ENCODE measurements at places on chromosomes 12 and 14. TPM values are rescaled to one million over a fixed set of nuclear protein-coding genes. Genes with fewer than 3 reads are reported as not detected.

DNA sequence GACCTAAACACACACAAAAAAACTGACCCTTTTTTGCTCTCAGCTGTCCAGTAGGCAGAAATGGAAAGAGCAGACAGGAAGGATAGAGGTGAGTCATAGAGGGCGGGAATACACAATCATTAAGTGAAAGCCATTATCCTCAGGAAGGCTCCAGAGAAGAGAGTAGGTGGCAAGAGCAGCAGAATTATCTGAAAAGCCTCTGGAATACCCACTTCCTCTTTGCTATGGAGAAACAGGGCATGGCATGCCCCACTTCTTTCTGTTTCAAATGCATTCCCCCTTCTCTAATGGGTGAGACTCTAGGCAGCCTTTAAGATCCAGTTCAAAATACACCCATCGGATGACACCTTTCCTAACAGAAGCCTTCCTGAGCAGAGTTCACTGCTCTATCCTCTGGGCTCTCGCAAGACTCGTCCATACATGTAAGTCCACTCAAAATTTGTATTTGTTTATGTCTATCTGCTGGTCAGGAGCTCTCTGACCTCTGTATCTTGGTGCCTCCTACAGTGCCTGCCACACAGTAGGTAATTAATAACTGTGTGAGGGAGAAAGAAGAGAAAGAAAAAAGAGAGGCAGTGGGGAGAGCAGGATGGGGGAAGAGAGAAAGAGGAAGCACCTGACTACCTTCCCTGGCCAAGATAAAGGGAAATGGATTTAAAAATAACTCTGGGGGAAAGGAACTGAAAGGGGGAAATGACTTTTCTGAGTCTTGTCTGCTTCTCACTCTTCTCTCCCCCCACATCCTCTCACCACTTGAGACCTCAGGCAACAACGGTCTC is 8.5 kb downstream of the KLHL33 start:
- peak; percentile 92 for DNase-seq

DNA sequence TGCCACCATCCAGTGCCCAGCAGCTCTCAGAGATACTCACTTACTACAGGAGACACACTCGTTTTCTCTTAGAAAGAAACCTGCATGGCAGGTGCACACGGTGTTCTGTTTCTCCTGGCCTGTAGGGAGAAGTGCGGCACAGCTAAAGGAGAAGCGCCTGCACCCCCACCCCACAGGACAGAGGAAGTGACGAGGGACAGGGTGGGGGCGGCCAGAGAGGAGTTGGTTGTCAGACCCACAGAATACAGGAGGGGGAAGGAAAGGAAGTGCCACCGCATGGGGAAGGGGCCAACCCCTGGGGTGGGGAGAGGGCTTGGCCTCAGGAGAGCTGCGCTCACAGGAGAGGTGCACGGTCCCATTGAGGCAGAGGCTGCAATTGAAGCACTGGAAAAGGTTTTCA is 8.8 kb downstream of the TNFRSF1A start:
- DNase-seq, result no peak

- DNase-seq, result peak; percentile 81
Measured at GRCh38 chr12:102300824-102301461, 103.3 kb upstream of the PMCH start.

- DNase-seq, result no peak
Measured at GRCh38 chr14:101027291-101027690, 123.8 kb upstream of the RTL1 start.

DNA sequence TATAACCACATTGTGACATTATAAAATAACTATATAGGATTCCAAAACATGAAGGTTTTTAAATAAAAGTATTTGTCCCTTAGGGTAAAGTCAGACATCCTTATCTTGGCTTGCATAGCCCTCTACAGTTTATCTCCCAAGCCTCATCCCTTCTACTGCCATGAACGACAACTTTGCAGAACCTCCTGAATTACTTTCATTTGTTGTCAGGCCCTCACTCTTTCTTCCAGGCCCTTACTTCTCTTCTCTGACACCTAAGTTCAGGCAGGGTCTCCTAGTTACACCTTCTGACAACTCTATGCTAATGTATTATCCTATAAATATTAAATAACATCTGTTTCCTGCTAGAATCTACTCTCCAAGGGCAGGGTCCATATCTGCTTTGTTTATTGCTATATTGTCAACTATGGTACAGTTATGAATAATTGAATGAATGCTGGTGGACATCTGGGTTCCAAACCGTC is 115.7 kb upstream of the MDM1 start:
- DNase-seq, result no peak

GRCh38 chr12:16148938-16149337 is 128.5 kb downstream of the SLC15A5 start:
- no peak for DNase-seq

DNA sequence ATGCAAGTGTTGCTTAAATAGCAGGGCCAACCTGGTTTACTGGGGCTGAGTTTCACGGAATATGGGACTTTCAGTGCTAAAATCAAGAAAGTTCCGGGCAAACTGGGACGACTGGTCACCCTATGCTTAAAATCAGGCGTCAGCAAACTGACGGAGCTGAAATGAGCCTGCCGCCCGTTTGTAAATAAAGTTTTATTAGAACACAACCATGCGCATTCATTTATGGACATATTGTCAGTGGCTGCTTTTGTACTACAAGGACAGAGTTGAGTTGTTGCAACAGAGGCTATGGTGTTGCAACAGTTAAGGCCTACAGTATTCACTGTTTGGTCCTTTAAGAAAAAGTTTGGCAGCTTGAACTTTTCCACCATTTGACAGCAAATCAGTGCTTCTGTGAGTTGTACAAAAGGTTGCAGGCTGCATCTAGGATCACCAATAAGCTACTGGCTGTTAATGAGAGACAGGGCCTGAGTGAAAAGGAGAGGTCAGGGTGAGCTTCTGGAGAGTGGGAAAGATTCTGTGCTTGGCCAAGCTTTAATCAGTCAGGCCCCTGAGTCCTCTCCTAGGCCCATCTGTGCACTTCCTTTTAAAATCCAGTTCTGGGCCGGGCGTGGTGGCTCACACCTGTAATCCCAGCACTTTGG is 13.3 kb downstream of the SELPLG start:
- no peak for DNase-seq

DNA sequence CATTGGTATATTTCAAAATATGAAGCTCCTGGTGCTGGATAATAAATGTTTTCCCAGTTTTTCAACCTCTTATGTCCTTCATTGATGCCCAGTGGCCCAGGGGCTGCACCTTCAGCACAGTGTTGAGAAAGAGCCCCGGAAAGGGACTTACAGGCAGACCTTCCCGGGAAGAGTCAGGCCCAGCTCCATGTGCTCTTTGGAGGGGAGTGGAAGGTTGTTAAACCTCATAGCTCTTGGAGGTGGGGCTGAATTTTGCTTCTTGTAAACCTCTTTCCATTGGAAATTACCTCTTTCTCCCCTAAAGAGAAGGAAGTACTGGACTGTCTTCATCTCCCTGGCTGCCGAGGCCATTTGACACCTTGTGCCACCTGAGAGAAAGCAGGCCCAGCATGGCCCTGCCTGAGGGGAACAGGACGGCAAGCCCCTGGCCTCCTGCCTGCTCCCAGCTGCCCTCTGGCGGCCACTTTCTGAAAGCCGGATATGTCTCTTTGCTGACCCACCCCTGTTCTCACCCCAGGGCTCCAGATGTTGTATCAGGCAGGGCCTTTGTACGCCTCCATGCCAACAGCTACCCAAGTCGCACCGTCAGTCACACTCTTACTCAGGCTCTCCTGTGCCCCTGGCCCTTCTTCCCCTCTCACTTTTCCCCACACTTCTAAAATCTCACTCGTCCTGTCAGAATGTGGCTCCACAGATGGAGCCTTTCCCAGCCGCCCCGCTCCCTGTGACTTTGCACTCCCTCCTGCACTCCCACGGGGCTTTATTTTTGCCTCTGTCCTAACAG is 43.0 kb downstream of the EVL start:
- peak; percentile 94 for DNase-seq

GRCh38 chr12:95999484-95999883 is 3.3 kb upstream of the HAL start:
- no peak for DNase-seq

DNA sequence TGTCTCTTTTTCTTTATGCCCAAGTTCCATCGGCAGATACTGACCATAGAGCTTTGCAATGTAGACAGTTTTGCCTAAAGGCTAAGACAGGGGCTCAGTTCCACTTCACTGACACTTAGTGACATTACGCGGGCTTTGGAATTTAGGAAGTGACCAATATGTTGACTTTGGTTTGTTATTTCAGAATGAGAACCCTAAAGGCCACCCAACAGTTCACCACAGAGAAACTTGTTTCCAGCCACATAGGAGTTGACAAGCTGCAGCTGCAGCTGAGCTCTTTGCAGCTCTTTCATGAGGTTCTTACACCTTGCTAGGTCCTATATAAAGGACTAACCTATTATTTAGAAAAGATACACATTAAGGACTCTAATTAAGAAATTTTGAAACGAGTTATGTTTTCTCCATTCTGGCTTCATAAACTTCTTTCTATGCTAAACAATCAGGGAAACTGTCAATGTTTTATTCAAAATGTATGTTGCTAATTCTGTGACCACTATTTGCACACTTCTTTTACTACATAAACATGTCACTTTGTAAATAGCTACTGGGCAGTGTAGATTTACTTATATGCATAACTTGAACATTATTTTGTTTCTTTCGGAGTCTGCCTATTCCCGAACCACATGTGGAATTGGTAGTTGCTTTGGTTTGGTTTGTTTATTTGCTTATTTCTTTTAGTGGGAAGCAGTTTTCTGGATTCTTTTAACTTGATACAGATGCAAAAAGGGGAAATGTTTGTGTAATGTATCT is 18.5 kb upstream of the KLRD1 start:
- no peak for DNase-seq

DNA sequence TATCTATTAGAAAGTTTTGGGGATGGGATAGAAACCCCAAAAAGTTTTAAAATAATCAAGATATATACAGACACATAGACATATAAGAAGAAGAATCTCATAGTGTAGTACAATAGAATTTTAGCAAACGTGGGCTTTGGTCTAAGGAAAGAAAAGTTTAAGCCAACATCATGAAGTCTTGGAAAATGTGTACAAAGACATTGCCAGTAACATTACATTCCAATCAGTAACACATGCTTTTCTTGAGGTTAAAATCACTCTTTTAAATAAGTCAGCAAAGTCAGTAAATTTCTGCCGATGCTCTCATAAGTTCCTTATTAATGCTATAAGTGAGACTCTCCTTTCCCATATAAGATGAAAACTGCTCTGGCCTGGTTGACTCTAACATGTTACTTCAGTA is 201.1 kb upstream of the LRIG3 start:
- no peak for DNase-seq

- DNase-seq, result no peak
Measured at GRCh38 chr12:116513944-116514343, 45.2 kb upstream of the MAP1LC3B2 start.

DNA sequence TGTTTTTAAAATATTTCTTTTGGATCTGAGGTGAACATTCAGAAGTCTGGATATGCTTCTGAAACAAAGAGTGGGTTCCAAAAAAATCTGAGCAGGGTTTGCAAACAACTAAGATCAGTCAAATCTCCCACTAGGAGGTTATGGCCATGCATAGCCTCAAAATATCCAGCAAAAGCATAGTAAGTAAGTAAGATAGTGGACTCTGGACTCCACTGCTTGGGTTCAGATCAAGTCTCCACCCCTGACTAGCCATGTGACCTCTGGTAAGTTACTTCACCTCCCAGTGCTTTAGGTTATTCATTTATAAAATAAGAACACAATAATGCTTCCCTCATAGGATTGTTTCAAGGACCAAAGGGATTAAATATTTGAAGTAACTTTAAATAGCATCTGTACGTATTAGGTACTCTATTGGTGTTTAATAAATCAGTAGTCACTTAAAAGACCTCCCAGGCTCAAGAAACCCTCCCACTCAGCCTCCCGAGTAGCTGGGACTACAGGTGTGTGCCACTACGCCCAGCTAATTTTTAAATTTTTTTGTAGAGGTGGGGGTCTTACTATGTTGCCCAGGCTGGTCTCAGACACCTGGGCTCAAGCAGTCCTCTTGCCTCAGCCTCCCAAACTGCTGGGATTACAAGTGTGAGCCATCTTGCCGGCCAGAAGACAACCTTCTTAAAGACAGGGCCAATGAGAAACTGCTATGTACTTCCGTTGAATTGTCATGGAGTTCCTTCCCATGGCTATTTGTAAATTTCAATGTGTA is 95.7 kb upstream of the SOX5 start:
- DNase-seq, result peak; percentile 3

DNA sequence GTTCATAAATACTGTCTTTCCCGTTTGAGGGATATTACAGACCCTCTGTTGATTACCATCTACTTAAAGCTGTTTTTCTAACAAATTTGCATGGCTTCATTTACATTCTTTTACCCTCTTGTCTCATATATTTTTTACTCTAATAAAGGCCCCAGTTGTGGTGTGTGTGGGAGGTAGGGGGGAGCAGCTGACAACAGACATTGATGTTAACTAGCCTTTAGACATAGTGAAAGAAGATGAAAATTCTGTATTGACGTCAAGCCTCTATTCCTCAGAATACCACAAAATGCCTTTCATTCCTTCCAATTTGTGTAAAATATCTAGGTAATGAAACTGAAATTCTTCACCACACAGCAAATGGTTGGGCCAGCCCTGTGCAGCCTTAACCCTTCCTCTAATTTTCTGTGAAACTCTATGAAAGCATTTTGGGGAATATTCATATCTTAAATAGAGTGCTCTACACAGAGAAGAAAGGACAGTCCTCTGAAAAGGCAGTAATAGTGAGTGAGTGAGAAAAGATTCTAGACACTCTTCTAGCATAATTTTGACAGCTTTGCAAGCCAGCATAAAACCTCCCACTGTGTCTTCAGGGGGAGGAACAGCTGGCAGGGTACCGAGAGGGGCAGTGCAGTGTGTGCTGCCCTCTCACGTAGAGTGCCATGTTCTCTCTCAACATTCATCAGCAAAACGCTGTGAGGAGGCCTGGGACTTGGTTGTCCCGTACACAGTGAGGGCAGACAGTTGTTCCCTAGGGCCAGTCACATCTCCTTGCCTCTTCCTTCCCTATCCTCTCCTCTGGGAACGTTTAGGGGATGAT is 20.1 kb upstream of the CERS5 start:
- DNase-seq, result peak; percentile 75

DNA sequence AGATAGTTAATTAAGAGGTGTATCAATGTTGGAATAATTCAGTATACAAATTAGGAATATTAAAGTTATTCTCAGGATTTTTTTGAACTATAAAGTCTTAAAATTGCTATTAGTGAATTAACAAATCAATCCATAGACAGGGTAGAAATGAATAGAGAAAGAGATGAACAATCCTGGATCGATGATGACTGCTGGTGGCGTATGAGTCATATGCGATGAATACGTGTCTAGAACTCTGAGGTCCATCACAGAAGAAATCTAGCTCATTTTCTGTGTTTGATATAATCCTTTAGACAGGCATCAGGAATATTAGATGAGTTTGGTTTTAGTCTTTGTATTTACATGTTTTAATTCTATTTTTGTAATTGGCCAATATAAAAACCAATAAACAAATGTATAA is 85.4 kb upstream of the RTL1 start:
- no peak for DNase-seq

GRCh38 chr14:68807148-68807600 is 14.3 kb upstream of the ZFP36L1 start:
- DNase-seq, result peak; percentile 89

GRCh38 chr14:58426670-58427280 is 556 bp downstream of the TIMM9 start:
- DNase-seq, result peak; percentile 71

GRCh38 chr12:120132054-120132836 is 15.7 kb upstream of the RAB35 start:
- DNase-seq, result peak; percentile 55

AQP5 gene
- total RNA-seq, result not detected

ZDHHC22 gene
- not detected for total RNA-seq

KRT77 gene
- total RNA-seq, result not detected

TEX22 gene
- total RNA-seq, result under 0.01 TPM

RERGL gene
- total RNA-seq, result not detected

LIN7A gene
- 11.5 TPM for total RNA-seq

HOXC12 gene
- under 0.01 TPM for total RNA-seq

Data from osteoblast (primary cell).